ENCODE measurements at places on chromosomes 6 and 20.
A peak's percentile ranks its signal among the peaks of the same experiment; 100 is the strongest.

- no peak for DNase-seq
These were observed 69.3 kb upstream of the EYS start for GRCh38 chr6:65776332-65776731.

GRCh38 chr6:70857387-70858077 lies 99.3 kb downstream of the B3GAT2 start:
- DNase-seq: peak; percentile 66

DNA sequence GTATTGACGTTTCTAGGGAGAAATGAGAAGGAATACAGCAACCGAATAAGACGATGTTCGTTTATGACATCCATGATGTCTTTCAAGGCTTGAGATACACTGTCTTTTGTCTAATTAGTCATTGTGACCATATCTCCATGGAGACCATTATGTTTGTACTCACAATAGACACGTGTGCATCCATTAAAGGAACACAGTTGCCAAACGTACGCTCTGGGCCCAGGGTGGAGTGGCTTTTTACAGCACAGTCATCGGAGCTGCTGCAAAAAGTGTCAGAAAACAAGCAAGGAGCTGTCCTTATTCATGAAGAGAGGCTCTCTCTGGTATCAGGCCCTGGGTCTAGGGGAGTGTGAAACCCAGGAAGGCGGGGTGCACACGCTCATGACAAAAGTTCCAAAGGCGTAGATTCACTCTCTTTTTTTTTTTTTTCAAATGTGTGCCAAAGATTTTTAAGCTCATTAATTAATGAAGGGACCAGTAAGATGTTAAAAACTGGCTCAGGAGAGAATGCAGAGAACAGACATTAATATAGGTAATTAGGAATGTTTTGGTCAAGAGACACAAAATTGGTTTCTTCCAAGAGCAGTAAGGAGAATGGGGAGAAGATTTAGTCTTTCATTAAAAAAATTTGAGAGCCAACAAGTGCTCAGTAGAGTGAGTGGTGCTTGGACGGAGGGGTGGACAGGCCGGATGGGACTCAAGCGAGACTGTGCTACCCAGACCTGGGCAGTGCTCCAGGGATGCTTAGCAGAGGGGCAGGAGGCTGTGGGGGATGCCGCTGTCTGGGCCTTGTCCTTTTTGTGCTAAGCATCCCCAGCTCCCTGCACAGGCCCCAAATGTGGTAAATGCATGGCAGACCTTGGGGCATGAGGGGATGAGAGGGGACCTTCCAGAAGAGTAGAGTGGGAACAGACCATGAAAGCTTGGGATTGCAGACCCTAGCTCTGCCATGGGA lies 34.9 kb upstream of the GTSF1L start:
- no peak for DNase-seq

DNA sequence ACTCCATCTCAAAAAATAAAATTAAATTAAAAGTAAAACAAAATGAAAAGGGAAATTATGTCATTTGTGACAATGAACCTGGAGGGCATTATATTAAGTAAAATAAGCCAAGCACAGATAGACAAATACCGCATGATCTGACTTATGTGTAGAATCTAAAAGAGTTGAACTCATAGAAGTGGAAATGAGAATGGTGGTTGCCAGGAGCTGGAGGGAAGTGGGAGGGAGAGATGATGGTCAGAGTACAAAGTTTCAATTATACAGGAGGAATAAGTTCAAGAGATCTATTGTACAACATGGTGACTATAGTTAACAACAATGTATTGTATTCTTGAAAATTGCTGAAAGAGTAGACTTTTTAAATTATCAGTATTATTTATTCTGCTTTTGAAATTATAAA lies 183.4 kb downstream of the ID4 start:
- DNase-seq: no peak

- no peak for DNase-seq
These were observed 104.5 kb downstream of the IBTK start for GRCh38 chr6:82143041-82143481.

- no peak for DNase-seq
These were observed at the start of gene GHRH for GRCh38 chr20:37261714-37262113. GHRH (minus strand) TSS chr20:37261814; CDS start chr20:37256889, 4,925 bp downstream.

- no peak for DNase-seq
These were observed 110.1 kb downstream of the TNFAIP3 start for GRCh38 chr6:137977206-137977605.

DNA sequence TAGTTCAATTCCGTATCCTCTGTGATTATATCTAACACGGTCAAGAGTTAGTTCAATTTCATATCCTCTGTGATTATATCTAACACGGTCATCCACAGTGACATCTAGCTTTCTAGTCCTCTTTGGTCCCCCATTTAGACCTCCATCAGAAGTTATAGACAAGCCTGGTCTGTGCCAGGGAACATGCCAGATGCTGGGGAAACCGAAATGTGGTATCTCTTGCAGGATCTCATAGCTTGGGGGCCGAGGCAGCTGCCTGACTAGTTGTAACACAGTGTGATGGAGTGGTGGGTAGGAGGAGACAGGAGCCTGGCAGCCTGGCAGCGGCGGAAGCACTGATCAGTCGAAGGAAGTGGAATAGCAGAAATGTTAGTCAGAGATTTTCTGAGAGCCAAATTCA lies 13.8 kb upstream of the SMOC2 start:
- DNase-seq: no peak

DNA sequence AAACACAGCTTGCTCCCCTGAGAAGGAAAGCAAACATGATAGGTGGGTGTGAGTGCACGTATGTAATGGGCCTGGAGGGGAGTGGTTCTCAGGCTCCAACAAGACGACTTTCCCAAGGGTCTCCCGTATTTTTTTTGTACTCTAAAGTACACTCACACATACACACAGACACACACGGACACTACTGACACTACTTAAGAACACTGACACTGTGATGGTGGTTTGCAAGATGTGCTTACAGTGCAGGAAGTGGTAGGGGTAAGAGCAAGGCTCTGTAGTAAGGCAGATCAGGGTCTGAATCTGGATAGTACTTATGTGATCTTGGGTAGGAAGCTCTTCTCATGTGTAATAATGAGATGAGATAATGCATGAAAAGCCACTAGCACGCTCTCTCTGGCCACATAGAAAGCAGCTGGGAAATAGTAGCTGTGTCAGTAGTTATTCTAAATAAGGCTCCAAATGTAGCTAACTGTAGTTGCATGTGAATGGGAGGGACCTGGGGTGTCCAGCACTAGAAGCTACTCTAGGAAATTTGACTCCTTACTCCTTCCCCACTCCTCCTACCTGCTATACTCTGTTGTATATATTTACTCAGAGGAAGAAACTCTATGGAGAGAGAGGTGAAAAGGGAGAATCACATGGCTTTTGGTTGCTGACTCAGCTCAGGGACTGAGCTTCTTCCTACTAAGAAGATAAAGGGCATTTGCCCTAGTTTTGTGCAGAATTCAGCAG lies 8.4 kb upstream of the ZBTB24 start:
- peak; percentile 24 for DNase-seq

DNA sequence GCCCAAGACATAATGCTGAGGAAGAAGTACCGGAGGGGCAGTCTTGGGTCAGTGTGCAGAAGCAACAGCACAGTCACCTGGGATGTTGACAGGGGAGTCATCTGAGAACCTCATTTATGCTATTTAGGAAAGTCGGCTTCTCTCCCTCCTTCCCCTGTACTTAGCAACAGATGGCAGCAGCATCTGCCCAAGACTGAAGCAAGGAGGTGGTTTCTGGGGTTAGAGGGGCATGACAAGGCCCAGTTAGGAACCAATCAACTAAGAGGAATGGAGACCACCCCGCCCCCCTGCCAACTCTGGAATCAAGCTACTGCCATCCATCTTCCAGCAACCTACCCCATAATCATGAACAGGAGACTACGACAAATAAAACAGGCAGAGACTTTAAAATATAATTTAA lies 21.7 kb downstream of the RIPK1 start:
- DNase-seq: no peak

- DNase-seq: no peak
These were observed 29.6 kb downstream of the RNASET2 start for GRCh38 chr6:166926748-166927147.

DNA sequence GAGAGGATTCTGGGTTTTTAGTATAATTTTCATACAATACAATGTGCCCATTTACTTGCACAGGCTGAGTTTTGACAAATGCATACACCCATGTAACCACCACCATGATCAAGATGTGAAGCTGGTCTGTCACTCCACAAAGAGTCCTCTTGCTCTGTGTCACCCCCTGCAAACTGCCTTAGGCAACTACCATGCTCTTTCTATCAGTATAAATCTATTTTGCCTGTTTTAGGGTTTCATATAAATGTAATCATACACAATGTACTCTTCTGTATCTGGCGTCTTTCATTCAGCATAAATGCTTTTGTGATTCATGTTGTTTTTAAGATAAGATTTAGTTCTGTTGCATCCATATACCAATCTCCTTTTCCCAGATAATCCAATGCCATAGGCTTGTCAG lies 181.9 kb upstream of the KCNG1 start:
- DNase-seq: no peak

GRCh38 chr6:163983679-163984078 lies 569.2 kb downstream of the QKI start:
- no peak for DNase-seq
